ENCODE measurements at places on chromosomes 16 and 17.

GRCh38 chr17:61536422-61536955 lies 54.5 kb downstream of the NACA2 start:
- DNase-seq: no peak

DNA sequence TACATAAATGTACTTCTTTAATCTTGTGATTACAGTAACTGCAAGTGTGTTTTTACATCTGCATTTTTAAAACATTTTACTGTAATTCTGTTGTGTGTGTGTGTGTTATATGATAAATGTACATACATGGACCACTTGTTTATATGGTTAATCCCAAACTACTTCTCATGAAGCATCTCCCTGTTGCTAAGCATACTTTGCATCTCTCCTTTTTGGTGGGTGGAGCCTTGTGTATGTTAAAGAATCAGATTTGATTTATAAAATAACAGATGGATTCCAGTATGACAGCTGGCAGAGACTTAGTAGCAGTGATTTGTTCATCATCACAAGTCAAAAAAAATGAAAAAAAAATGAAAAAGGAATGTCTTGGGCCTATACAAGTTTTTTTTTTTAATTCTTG lies 56.0 kb upstream of the RHBDL3 start:
- no peak for DNase-seq

GRCh38 chr16:14070555-14070876 lies 603 bp upstream of the MRTFB start:
- DNase-seq: no peak

DNA sequence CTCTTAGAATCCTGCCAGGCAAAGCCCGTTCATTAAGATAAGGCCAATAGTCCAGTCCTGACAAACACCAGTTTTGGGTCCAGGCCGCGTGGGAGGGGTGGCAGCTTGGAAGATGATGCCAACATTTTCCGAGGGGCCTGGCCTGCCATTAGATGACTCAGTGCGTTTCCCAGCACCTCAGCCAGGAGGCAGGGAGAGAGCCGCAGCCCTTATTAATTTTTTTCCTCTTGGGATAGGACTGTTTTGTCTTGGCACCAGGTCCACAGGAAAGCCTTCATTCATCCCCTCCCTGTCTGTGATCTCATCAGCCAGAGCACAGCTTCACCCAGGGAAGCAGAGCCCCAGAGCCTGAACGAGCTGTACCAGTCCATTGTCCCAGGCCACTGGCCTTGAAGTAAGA lies 4.7 kb upstream of the NDEL1 start:
- DNase-seq: no peak

DNA sequence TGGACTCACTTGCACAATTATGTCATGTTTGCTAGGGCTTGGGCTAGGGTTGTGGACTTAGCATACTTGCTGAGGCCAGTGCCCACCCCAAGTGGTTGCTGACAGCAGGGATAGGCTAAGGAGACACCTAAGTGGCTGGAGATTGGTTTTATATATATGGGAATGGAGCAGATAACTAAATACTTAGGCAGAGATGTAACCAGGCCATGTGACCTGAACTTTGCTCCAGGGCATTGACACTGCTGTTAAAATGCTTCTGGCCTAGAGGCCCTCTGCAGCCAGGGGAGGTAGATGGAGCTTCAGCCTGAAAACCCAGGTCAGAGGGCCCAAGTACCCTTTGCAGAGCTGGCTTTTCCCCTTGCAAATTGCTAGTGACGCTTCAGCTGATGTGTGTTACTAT lies 1.4 kb upstream of the ITGB3 start:
- DNase-seq: no peak

DNA sequence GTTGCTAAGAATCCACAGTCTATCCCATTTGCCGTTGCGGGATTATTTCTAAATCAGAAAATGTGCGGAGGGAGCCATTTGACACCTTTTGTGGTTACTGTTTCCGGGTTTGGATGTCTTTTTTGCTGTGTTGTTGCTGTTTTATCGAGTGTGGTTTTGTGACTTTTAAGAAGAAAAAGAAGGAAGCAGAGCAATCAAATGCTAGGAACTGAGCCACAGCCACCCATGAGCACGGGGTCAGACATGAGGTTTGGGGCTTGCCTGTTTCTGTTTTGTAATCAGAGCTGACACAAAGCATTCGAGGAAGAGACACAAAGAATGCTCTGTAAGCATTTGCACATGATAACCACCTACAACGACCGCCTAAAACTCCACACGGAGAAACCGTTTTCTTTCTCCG lies 53.1 kb upstream of the CHMP6 start:
- DNase-seq: no peak

DNA sequence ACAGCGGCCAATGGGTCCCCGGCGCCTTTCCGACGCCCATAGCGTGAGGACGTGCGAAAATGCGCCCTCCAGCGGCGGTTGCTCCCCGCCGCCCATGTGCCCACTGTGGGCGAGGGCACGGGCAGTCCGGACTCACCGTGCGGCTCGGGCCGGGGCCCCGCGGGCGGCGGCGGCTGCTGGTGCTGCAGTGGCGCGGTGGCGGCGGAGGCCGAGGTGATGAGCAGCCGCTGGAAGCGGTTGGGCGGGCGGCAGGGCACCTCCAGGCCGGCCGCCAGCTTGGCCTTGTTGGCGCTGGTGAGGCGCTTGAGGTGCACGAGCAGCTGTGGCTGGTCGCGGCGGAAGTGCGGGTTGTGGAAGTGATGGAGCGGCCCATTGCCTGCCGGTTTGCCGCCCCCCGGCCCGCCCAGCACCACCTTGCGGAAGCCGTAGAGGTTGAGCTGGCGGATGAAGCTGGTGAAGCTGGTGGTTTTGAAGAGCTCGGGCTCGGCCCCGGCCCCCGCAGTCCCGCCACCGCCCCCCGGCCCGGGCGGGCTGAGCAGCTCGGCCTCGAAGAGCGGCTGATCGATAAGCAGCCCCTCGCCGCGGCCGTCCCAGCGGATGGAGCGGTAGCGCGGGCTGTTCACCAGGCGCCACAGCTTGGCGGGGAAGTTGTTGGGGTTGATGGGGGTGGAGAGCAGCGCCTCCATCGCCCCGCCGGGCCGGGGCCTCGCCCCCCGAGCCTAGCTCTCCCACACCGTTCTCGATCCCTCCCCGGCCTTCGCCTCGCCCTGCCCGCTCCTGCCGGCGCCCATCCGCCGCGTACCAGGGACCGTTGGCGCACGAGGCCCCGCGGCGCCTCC lies at the start of gene HSF5:
TSS of gene HSF5 (minus strand) at position 820 of the 839 bp plus-strand sequence. CDS start at position 686, 134 bp downstream.
- DNase-seq: peak; percentile 36

DNA sequence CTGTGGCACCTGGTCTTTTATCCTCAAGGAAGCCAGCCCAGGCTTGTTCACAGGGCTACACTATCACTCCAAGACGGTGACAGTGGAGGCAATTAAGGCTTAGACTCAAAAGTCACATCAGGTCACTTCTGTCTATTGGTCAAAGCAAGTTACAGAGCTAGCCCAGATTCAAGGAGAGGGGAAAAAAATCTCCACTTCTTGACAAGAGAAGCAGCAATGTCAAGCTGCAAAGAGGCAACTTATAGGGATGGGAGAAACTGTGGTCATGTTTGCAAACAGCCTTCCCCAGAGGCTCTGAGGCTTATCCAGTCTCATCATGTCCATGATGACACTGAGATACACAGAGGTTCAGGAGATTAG lies 31.6 kb downstream of the SERPINF1 start:
- no peak for DNase-seq

- no peak for DNase-seq
These were observed 19.3 kb upstream of the SLFN13 start for GRCh38 chr17:35467824-35468223.

GRCh38 chr17:57868910-57869616 lies 19.2 kb upstream of the MRPS23 start:
- DNase-seq: no peak

- no peak for DNase-seq
These were observed 221.4 kb downstream of the MAF start for GRCh38 chr16:79379095-79379494.

GRCh38 chr17:76704805-76705204 lies 6.0 kb downstream of the MXRA7 start:
- no peak for DNase-seq

- no peak for DNase-seq
These were observed 256.1 kb upstream of the SOX9 start for GRCh38 chr17:71864755-71865154.

- DNase-seq: no peak
These were observed 2.4 kb downstream of the KIAA0513 start for GRCh38 chr16:85029981-85030401.

GRCh38 chr17:37083456-37083855 lies 134.7 kb downstream of the AATF start:
- no peak for DNase-seq

DNA sequence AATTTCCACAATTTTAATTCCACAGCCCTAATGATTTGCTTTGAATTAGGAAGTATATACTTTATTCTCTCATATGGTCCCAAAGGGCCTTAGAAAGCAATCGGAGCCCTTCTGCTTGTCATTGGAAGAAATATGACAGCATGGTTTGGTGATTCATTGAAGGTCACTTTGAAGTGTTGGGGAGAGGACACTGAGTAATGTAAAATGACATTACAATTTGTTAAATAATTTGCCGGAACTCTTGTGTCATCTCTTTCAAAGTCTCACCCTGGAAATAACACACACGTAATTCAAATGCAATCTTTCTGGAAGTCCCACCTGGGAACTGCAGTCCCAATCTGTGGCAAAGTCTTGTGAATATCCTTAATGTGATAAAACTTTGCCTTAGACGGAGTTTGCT lies 59.8 kb downstream of the BMERB1 start:
- DNase-seq: no peak

- DNase-seq: no peak
These were observed 294.6 kb upstream of the HSBP1 start for GRCh38 chr16:83513008-83513755.

DNA sequence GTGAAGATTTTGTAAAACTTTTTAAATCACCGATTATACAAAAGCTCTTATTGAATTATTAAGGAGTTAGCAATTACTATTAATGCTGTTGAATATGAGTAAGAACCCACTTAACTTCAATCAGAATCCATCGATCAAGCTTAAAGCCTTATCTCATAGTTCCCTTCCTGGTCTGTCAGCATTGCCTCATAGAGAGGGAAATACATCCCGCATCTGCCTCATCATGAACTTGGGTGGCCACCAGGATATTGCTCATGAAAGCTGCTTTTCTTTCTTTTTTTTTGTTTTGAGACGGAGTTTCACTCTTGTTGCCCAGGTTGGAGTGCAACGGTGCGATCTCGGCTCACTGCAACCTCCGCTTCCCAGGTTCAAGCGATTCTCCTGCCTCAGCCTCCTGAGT lies 66.7 kb downstream of the PIGL start:
- no peak for DNase-seq

Measured in GM18507 (cell line).